SW 1271 (cell line): ENCODE measurements at places on chromosomes 3 and 15.

DNA sequence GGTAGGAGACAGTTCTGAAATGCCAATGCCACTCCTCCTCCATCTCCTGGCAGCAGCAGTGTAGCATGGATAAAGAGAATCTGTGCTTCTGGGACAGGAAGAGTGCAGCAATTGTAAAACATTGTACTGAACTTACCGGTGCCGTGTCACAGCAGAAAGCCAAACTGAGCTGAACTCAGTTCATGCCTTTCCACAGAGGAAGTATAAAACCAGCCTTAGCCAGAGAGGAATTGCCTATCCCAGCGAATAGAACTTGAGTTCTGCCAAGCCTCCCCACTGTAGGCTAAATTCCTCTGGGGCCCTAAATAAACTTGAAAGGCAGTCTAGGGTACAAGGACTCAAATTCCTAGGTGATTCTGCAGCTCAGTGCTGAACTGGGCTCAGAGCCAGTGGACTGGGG lies 148.8 kb downstream of the SLC9A9 start:
- DNase-seq = no peak

GRCh38 chr3:176787506-176787905 lies 409.8 kb downstream of the TBL1XR1 start:
- DNase-seq = no peak

- DNase-seq = no peak
These were observed 1.6 kb downstream of the GOLGB1 start for GRCh38 chr3:121747976-121748375.

- no peak for DNase-seq
These were observed 2.2 kb upstream of the FAM240A start for GRCh38 chr3:46609944-46610722.

GRCh38 chr15:27855137-27855536 lies 244.0 kb downstream of the OCA2 start:
- DNase-seq = no peak

DNA sequence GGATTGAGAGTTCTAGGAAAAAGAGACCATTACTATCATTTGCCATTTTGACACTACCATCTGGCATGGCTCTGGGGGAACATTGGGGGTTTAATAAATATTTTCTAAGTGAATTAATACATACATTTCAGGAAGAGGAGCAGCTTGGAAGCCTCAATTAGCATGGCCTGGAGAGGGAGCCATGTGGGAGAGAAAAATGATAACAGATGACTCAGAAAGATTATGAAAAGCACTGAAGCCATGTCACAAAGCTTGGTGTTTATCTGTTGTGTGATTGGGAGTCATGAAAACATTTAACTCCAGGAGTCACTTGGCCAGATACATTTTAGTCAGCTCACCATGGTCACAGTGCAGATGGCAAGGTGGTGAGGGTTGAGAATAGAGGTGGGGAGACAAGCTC lies 121.0 kb downstream of the SSR3 start:
- no peak for DNase-seq

DNA sequence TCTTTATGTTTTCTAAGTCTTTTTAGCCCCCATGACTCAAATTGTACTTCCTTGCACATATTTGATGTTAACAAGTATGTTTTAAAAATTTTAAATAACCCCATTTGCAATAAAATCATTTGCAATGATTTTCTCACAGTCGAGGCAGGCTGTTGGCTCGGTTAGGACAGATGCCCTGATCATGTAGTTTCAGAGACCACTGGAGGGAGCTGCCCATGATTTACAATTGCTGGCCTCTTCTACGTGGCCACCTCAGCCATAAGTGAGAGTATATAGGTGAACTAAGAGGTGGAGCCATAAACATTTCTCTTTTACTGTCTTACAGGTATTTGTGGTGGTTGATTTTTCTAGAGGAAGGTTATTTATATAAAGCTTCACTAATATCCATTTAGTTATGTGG lies 1.7 kb downstream of the DTWD1 start:
- DNase-seq = no peak
